ENCODE measurements at places on chromosomes 4 and X. TPM values are rescaled to one million over a fixed set of nuclear protein-coding genes. Genes with fewer than 3 reads are reported as not detected.

SFRP2 gene
- 15.9 TPM for total RNA-seq

PCSK1N gene
- 3.2 TPM for total RNA-seq

ZNF732 gene
- total RNA-seq = 0.32 TPM

SPANXA1 gene
- total RNA-seq = not detected

CXCL9 gene
- not detected for total RNA-seq

CC2D2A gene
- 17.8 TPM for total RNA-seq

MAN2B2 gene
- total RNA-seq = 22.2 TPM

GPR50 gene
- not detected for total RNA-seq

PPP3CA gene
- total RNA-seq = 30.0 TPM

DGKK gene
- not detected for total RNA-seq

NWD2 gene
- total RNA-seq = not detected

MAGEC1 gene
- not detected for total RNA-seq

CT83 gene
- total RNA-seq = not detected

PCDH10 gene
- total RNA-seq = 2.4 TPM

HGFAC gene
- total RNA-seq = 0.32 TPM

USP51 gene
- 0.65 TPM for total RNA-seq

CSN1S1 gene
- not detected for total RNA-seq

BEX5 gene
- total RNA-seq = not detected

NEXMIF gene
- total RNA-seq = not detected

GPR119 gene
- not detected for total RNA-seq

CENPI gene
- 6.5 TPM for total RNA-seq

TBC1D25 gene
- 7.9 TPM for total RNA-seq

GPC4 gene
- 3.9 TPM for total RNA-seq

NDNF gene
- 5.1 TPM for total RNA-seq

DGAT2L6 gene
- not detected for total RNA-seq

UCP1 gene
- not detected for total RNA-seq

UPF3B gene
- total RNA-seq = 1.0 TPM

CTPS2 gene
- 6.0 TPM for total RNA-seq

AMTN gene
- not detected for total RNA-seq

ZNF157 gene
- total RNA-seq = under 0.01 TPM

TRMT10A gene
- 4.3 TPM for total RNA-seq

FOXP3 gene
- total RNA-seq = 0.39 TPM

PSAPL1 gene
- not detected for total RNA-seq

NUP54 gene
- 41.6 TPM for total RNA-seq

CSAG3 gene
- not detected for total RNA-seq

PROM1 gene
- total RNA-seq = not detected

GAGE12E gene
- total RNA-seq = not detected

HSD17B13 gene
- total RNA-seq = 0.24 TPM

MGST2 gene
- total RNA-seq = 26.8 TPM

PRR32 gene
- total RNA-seq = not detected

XAGE1A gene
- total RNA-seq = not detected

CTAG1B gene
- not detected for total RNA-seq

SLC25A31 gene
- total RNA-seq = not detected

DUSP21 gene
- not detected for total RNA-seq

YTHDC1 gene
- 49.0 TPM for total RNA-seq

HSPA4L gene
- total RNA-seq = 3.2 TPM

PDLIM3 gene
- total RNA-seq = 15.9 TPM

TRMT2B gene
- 10.2 TPM for total RNA-seq

Measured in epithelial cell of alveolus of lung (primary cell).